ENCODE measurements at places on chromosomes 5 and 9.

DNA sequence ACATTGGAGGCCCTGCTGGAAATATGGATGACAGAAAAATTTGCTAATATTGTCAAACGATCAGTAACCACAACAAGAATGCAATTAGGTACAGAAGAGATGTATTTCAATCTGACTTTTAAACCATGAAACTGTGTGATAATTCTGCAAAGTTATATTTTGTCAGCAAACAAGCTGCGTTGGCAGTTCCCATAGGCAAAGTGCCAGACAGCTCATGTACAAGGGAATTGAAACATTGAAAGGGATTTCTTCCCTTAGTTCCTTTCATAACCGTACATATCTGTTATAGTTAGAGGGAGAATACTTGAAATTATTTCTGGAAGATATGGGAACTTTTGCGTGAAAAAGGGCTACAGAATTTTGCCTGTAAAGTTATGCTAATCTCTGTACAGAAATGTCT lies 419.4 kb upstream of the PTGER4 start:
- DNase-seq = no peak

GRCh38 chr9:34540827-34541226 lies 18.0 kb upstream of the ENHO start:
- DNase-seq = no peak

GRCh38 chr5:122192497-122193496 lies 63.5 kb downstream of the ZNF474 start:
- DNase-seq = no peak

GRCh38 chr9:135790850-135791249 lies 88.9 kb downstream of the KCNT1 start:
- DNase-seq = no peak

- no peak for DNase-seq
Observed at GRCh38 chr9:138049779-138050471, 172.3 kb downstream of the CACNA1B start.

GRCh38 chr9:95134457-95134881 lies 183.0 kb downstream of the FANCC start:
- DNase-seq = no peak

- DNase-seq = no peak
Observed at GRCh38 chr5:73996151-73996755, 370.3 kb downstream of the ARHGEF28 start.

DNA sequence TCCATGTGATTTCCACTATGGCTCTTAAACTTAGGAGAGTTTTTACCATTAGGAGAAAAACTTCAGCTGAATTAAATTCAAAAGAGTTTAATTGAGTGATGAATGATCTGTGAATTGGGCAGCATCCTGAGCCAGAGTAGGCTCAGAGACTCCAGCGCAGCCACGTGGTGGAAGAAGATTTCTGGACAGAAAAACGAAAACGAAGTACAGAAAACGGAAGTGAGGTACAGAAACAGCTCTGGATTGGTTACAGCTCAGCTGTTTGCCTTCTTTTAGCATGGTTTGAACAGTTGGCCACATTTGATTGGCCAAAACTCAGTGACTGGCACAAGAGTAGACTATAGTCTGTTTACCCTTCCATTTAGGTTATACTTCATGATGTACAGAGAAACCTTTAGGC lies 69.2 kb upstream of the PLPP1 start:
- no peak for DNase-seq

- no peak for DNase-seq
Observed at GRCh38 chr5:139092741-139093343, 105.3 kb downstream of the SIL1 start.

DNA sequence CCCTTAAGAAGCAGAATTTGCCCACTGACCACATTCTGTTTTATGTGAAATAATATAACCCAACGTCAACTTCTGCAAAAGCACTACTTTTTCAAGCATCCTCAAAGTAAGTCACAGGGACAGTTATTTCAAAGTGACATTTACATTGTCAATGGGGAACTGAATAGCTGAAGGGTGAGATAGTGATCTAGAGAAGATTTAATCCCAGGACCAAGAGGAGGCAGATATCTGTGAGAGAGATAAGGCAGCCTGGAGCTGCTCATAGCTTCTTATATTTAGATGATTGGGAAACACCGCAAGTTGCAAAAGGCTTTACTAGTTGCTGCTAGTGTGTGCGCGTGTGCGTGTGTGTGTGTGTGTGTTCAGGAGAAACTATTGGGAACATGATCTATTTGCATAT lies 210.4 kb upstream of the RFX3 start:
- no peak for DNase-seq

- DNase-seq = no peak
Observed at GRCh38 chr5:163309914-163310313, 127.5 kb upstream of the CCNG1 start.

DNA sequence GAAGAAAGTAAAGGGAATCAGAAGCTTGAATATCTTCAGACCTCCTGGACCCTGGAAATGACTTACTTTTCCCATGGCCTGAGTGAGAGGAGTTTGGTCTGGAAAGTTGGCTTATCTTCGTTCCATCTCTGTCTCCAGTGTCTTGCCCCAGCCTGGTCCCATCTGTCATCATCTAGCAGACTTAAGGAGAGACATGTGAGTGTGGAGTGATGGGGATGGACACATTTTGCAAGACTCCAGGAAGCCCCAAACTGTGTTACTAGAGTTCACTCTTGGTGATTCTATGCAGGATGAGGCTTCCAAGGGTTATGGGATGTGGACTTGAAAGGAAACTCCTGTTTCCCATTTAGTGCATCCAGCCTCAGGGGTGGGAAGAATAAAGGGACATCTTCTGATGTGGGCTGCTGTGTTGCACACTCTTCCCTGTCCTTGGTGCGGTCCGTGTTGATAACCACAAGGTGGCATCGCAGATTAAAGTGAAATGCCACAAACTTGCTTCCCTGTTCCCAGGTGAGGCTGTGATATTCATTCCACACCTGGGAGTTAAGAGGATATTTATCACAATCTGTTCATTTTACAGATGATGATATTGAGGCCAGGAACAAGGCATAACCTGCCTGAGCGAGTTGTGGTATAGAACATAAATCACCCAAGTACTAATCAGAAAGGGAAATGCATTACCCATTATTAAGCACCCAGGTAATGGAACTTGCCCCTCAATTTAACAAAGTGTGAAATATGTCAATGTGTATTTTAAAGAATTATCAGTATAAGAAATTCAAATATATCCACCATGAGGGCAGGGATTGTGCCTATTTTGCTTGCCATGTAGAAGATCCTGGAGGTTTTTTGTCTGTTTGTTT lies 269.9 kb upstream of the PAPPA start:
- no peak for DNase-seq

DNA sequence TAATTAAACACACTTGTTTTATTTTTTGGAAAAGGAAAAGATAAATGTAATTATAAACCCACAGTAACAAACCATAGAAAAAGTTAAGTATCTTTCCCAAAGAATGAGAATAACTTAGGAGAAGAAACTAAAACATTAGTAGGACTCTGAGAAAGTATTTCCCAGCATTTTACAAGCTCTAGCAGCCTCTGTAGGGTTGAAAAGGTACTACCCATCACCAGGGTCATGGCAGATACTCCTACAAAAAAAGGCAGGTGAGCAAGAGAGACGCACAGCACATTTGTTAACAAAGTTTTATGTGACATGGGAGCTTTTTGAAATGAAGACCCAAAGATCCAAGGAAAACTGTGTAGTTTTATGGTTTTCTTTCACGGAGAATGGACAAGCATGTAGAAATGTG lies 77.7 kb upstream of the FAM169A start:
- no peak for DNase-seq

DNA sequence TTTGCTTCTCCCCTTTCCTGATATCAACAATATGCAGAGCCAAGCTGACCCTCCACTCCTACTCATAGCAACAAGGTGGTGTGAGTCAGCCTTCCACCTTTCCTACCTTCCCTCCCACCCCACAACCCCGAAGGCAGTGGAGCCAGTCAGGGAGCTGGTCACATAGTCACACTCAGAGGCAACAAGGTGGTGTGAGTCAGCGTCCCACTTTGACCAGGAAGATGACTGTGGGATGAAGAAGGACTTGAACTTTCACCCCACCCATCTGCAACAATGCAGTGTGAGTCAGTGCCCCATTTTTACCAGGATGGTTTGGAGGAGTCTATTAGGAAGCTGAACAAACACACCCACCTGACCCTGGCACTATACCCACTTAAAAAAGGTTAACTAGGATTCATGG lies 30.1 kb upstream of the ZNF782 start:
- no peak for DNase-seq

DNA sequence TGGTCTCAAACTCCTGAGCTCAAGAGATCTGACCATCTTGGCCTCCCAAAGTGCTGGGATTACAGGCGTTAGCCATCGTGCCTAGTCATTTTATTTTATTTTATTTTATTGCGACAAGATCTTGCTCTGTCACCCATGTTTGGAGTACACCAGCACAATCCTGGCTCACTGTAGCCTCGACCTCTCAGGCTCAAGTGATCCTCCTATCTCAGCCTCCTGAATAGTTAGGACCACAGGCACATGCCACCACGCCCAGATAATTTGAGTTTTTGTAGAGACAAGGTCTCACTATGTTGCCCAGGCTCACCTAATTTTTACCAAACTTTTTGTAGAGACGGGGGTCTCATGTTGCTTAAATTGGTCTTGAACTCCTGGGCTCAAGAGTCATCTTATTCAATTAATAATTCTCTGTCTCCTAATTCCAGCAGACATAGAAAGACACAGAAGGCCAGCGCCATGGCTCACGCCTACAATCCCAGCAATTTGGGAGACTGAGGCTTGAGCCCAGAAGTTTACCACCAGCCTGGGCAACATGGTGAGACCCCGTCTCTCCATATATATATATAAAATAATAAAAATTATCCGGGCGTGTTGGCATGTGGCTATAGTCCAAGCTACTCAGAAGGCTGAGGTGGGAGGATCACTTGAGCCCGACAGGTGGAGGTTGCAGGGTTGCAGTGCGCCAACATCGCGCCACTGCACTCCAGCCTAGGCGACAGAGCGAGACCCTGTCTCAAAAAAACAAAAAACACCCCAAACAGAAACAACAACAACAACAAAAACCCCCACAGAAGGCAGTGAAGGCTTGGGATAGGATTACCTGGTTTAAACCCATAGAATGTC lies 1.0 kb upstream of the UBAP1 start:
- no peak for DNase-seq

GRCh38 chr5:180259260-180259611 lies 32.6 kb downstream of the MAPK9 start:
- no peak for DNase-seq

- no peak for DNase-seq
Observed at GRCh38 chr5:141494761-141495452, 6.0 kb downstream of the PCDHGC5 start.

GRCh38 chr9:2771661-2772060 lies 54.4 kb downstream of the KCNV2 start:
- no peak for DNase-seq

DNA sequence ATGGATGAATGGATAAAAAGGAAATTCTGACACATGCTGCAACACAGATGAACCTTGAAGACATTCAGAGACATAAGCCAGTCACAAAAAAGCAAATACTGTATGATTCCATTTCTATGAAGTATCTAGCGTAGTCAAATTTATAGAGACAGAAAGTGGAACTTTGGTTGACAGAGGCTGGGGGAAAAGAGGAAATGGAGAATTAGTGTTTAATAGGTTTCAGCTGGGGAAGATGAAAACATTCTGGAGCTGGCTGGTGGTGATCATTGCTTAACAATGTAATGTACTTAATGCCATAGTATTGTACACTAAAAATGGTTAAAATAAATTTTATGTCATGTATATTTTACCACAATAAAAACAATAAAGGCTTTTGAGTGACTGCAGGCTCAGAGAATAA lies 24.2 kb downstream of the PPIC start:
- DNase-seq = no peak

- peak; percentile 24 for DNase-seq
Observed at GRCh38 chr5:94849821-94850736, 231.6 kb downstream of the SLF1 start.

GRCh38 chr5:173736923-173737412 lies 120.5 kb upstream of the BOD1 start:
- DNase-seq = no peak

DNA sequence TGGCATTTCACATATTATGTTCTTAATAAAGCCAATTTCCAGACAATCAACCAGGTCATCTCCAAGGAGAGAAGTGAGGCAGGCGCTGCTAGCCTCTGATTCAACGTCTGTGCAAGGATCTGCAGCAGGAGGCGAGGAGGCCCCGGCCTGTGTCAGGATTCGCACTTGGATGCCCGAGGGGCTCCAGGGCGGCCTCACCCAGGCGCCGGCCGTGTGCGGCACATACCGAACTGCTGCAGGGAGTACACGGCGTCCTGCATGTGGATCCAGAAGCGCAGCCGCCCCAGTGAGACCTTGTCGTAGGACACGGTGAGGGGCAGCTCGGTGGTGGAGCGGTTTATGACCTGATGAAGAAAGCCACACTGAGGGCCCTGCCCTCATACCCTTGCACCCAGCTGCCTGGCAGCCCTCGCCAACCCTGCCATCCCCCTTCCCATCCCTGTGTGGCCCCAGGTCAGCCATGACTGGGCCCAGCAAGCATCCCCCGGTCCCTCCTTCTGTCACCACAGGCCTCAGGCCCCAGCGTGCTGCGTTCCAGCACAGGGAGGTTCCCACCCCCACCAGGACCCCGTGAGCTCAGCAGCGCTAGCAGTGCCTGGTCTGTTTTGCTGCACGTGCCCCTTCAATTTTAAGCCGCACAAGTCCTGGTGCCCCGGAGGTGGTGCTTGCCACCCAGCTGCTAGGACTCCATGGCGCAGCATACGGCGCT lies 9.9 kb downstream of the CLPTM1L start:
- no peak for DNase-seq
